ENCODE measurements at places on chromosomes 3 and 15. TPM values are rescaled to one million over a fixed set of nuclear protein-coding genes. Genes with fewer than 3 reads are reported as not detected.

Gene ANKRD34C
- total RNA-seq, result not detected

- no peak for DNase-seq
These were observed 121.4 kb downstream of the VGLL4 start for GRCh38 chr3:11522398-11522715.

DNA sequence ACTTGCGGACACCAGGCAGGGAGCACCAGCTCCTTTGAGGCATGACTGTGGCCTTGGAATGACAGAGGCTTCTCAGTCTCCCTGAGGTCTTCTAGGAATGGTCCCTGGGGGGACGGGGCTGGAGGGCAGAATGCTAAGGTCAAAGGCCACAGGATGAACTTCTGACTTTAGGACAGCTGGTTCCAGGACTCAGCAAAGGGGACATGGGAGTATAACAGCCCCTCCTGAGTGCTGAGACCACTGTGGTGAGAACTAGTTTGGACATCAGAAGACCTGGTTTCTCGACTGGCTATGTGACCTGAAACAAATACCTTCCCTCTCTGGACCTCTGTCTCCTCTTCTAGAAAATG lies 17.8 kb downstream of the ITGA11 start:
- no peak for DNase-seq

Gene FRMD5
- 0.13 TPM for total RNA-seq

DNA sequence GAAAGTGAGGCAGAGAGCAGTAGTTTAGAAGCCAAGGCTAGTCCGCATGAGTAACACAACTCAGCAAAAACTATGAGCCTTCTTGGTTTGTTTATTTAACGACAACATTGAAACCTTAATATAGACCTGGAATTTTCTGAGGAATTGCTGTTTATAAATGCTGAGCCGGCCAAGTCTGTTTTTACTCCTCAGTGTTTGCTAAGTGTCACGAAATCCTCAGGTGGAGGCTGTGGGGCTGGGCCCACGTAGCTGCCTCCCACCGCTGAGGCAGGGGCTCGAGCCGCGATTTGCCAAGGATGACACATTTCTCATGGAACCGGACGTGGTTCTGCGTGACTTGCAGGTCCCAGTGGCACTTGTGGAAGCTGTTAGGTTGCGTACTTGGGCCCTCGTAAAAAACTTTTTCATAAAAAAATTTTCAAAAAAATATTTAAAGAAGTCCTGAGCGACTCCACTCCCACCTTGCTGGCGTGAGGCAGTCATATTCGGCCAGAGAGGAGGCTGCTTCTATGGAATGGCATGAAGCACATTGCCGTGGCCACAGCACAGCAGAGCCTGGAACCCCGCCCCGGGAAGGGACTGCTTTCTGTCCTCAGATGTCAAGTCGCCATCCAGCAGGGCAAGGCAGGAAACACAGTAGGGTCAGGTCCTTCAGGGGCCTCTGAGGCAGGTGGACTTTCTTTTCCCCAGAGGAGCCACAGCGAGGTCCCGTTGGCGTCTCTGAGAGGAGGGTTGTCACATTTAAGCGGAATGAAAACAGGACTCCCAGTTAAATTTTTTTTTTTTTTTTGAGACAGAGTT lies 64.8 kb upstream of the PCSK6 start:
- peak; percentile 78 for DNase-seq

Gene LRRC2
- total RNA-seq, result 2.1 TPM

DNA sequence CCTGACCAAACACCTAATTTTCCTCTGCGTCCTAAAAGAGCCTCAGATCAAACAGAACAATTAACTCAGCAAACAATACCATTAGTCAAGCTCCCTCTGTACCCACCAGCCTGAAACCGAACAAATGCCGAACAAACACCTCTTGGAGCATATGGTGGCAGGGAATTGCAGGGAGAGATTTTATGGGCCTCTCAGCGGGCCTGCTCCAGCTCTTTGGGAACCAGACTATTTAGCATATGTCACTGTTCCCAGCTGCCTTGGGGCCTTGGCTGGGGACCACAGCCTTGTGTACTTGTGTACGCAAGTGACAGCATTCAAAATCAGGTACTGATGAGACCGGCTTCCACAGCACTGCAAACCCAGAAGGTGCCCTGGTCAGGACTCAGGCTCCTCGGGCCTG lies 388.8 kb upstream of the PPP2R3A start:
- no peak for DNase-seq

Gene CATSPER2
- total RNA-seq, result 5.2 TPM

- no peak for DNase-seq
These were observed 9.3 kb upstream of the ATP13A4 start for GRCh38 chr3:193564012-193564411.

Gene PRICKLE2
- 65.7 TPM for total RNA-seq

DNA sequence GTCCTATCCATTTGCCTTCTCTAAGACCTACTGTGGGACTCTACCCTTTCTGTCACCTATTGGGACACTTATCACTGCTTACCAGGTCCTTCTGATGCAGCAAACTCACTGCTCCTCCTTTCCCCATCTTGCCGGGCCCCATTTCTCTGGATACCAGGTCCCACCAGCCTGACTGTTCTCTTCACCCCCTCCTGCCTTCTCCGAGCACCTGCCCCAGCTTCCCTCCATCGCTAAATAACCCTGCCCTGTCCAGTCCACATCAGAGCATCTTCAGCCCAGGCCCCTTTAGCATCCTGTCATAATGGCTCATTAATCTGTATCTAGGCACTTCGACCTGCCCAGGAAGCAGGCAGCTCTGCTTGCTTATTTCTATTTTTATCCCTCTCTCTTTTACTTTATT lies 74.7 kb downstream of the CRYGS start:
- no peak for DNase-seq

- DNase-seq, result peak; percentile 26
These were observed 88.2 kb downstream of the CPN2 start for GRCh38 chr3:194262925-194263305.

Gene FANCD2OS
- total RNA-seq, result not detected

DNA sequence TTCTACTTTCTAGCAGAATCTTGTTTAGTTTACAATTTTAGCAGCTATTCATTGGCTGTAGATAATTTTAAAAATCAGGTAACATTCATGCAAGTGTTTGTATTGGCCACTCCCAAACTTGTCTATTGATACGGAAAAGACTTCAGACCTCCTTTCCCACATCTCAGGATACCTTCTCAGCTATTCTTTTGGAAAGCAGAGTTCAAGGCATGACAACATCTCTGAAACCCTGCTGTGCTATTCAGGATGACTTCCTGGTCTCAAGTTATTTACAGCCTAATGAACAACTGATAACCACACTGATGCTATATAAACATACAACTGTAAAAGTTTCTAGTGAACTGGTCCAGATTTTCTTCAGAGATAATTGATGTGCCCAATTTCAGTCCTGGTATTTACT lies 55.8 kb downstream of the DZIP3 start:
- DNase-seq, result no peak

GRCh38 chr3:81951636-81952035 lies 190.2 kb upstream of the GBE1 start:
- no peak for DNase-seq

DNA sequence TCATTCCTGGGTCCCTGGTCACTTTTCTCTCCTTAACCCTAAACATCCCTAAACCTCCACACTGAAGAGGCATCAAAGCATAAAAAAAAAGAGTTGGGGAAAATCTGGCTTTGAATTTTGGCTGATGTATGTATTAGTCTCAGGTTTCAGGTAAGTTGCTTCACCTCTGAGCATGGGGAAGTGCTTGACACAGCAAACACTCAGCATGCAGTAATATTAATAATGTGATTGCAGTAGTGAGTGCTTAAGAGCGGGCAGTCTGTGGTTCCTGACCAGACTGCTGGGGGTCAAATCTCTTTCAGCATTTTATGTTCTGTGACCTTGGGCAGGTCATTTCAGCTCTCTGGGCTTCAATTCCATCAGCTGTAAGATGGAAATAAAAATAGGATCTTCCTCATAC lies 467.9 kb downstream of the SOX2 start:
- no peak for DNase-seq

Gene TMEM212
- total RNA-seq, result not detected

- no peak for DNase-seq
These were observed 894.2 kb downstream of the ROBO1 start for GRCh38 chr3:78873641-78874040.

DNA sequence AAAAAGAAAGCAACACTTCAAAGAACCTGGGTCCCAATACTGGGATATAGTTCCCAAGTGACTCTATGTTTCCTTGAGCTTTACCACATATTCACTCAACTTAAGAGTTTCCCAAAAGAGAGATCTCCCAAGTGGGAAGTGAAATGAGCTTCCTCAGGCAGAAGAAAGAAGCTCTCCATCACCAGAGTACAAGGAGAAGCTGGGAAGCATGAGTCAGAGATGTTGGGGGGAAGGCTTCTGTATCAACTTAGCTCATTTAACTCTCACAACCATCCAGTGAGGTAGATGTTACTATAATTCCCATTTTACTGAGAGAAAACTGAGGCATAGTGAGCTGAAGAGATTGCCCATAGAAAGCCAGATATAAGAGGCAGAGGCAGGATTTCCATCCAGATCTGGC lies 47.0 kb upstream of the TRIM42 start:
- no peak for DNase-seq

Gene CEMIP
- total RNA-seq, result 5.9 TPM

Gene COL6A5
- not detected for total RNA-seq

DNA sequence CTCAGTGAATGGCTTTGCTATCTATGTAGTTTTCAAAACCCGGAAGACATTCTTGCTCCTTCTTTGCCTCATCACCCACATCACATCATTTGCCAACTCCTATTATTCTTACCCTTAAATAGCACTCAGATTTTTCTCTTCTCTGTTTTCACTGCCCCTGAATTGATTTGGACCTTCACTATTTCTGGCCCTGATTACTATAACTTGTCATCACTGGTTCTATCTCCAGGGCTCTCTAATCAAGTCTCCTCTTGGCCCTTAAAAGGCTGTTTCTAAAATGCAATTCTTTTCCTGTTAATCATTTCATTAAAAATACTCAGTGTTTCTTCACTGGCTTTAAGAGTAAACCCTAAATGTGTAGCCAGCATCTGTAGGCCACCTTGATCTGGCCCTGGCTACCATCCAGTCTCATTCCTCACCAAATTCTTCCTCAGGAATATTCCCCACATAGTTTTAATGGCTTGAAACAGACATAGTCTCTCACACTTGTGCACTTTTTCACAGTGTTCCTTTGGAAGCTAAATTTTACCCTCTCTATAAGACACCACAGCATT lies 437.1 kb upstream of the CBLB start:
- no peak for DNase-seq

- no peak for DNase-seq
These were observed 26.4 kb downstream of the FAH start for GRCh38 chr15:80179025-80179759.

- DNase-seq, result no peak
These were observed 212.0 kb downstream of the FEZF2 start for GRCh38 chr3:62161371-62161770.

DNA sequence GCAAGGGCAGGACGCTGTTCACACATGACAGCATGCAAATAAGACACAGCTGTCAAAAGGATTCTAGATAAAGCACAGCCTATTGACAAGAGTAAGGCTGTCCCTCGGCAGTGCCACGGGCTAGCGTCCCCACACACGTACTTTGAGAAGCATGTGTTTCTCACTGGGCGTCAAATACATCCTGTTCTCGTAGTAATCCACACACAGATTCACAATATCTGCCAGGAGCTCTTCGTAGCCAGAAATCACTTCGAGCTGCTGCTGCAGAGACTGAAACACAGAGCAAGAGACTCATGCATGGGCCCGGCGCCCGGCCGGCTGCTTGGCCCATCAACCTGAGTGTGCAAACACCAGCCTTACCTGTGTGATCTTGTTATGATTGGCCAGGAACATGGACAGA lies 41.1 kb downstream of the CYFIP1 start:
- no peak for DNase-seq

Gene SPINT1
- 2.7 TPM for total RNA-seq

Gene ASB7
- total RNA-seq, result 10.3 TPM

GRCh38 chr3:94561094-94561493 lies 498.2 kb downstream of the NSUN3 start:
- DNase-seq, result no peak

Gene CLDN18
- not detected for total RNA-seq

Gene MUC20
- total RNA-seq, result 2.0 TPM

Gene EIF2B5
- total RNA-seq, result 38.9 TPM

DNA sequence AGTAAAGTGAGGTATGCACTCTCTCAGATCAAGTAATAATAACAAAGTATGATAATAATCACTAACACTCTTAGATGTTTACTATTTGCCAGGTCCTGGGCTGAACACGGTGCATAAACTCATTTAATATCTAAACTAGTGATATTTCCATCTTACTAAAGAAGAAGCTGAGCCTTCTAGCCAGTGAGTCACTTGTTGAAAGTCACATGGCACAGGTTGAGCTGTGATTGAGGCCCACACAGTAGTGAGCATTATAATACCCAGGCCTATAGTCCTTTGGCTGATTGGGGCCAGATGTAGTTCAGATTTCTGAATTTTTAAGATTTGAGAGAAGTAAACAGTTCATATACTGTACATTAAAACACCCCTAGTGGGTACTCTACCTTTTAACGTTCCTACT lies 93.2 kb upstream of the CCDC80 start:
- no peak for DNase-seq

- DNase-seq, result no peak
These were observed 13.3 kb downstream of the VPS8 start for GRCh38 chr3:184825121-184825820.

GRCh38 chr3:52533623-52534280 lies at the start of gene NT5DC2:
Gene NT5DC2, minus strand, starts transcription at chr3:52533857. Its CDS starts 120 bp downstream, at chr3:52533737.
- peak; percentile 89 for DNase-seq

Gene DUOXA2
- not detected for total RNA-seq

GRCh38 chr3:193874997-193875593 lies 260.9 kb upstream of the HES1 start:
- DNase-seq, result no peak

Gene GORASP1
- 58.7 TPM for total RNA-seq

Measured in mesenteric fat pad (tissue), 1 donor.